ENCODE measurements at places on chromosomes 7 and 10.
A peak's percentile ranks its signal among the peaks of the same experiment; 100 is the strongest.

GRCh38 chr7:96246919-96247318 is 75.0 kb downstream of the SLC25A13 start:
- DNase-seq, result no peak

DNA sequence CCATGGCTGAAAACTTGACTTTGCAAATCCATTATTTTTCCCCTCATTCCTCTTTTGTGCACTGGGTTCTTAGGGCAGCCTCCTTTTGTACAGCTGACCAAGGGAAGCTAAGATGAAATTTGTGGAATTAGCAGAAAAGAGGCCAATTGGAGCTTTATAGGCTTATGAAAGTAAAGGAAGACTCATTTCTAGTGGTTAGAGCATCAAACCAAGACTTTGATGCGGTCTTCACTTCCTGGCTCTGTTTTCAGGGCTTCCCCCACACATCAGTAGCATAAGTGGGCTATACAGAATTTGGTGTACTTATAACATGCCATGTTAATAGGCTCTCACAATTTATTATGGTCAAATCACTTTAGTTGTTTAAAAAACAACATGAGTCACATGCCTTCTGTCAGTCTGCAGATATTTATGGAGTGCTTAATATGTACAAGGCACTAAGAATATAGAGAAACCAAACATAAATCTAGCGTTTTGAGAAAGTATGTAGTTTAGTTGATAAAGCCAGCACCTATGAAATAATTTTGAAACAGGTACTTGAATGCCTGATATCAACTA is 5.7 kb downstream of the AUTS2 start:
- DNase-seq, result no peak

DNA sequence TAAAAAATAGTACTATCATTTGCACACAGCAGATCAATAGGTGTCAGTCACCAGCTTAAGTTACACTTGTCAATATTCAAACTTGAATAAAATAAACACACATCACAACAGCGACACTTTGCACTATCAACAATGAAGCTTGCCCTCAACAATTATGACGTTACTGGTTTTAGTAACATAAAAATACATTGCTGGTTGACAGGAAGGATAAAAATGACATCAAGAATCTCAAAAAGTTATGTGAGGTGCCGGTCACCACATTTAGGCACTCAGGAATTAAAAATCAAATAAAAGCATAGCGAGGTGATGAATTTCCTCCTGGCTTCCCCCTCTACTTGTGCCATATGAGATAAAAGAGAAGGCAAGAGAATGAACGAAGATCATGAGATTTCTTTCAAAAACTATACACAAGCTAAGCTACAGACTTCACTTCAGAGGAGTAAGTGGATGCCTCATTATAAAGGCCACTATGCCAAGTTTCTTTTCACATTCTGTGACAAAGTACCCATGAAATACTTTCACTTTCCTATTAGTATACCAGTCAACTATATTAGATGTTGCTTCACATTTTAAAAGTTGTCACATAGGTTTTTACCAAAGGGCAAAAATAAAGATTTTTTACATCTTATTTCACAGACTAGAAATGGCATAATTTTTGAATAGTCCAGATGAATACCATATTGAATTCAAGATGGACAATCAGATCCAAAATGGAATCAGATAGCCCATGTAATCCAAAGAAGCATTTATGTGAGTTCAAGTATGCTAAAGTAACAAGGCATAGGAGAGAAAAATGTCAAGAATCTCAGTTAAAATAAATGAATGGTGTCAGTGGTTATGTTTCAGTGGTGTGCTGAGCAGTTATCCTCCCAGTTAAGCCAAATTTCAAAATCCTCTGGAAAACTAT is 3.6 kb downstream of the CCDC71L start:
- DNase-seq, result no peak

- DNase-seq, result no peak
Observed at GRCh38 chr7:129332254-129333035, 101.8 kb upstream of the STRIP2 start.

GRCh38 chr10:33501161-33501560 is 166.7 kb upstream of the NRP1 start:
- no peak for DNase-seq

- DNase-seq, result no peak
Observed at GRCh38 chr7:80537091-80537490, 25.2 kb upstream of the GNAT3 start.

DNA sequence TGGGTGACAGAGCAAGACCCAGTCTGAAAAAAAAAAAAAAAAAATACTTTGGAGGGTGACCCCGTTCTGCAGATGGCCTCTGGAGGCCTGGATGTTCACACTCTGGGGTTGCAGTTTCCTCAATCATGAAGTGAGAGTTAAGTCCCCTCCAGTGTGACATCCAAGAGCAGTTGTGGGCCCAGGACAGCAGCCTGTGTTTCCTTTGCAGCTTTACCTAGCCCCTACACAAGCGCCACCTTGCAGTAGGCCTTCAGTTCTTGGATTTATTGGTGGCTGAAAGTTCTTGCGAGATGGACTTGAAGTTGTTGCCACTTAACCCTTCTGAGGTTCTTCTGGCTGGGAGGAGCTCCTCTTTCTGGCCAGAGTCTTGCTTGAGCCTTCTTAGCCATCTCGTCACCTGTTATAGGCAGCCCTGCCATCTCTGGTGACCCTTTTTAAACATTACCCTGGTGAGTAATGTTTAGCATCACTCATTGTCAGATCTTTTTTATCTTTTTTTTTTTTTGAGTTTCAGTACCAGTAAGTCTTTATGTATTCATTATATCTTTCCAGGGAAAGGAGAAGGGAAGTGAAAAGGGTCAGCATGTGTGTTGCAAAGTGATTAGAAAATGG is 3.4 kb upstream of the ACTR3C start:
- DNase-seq, result no peak

DNA sequence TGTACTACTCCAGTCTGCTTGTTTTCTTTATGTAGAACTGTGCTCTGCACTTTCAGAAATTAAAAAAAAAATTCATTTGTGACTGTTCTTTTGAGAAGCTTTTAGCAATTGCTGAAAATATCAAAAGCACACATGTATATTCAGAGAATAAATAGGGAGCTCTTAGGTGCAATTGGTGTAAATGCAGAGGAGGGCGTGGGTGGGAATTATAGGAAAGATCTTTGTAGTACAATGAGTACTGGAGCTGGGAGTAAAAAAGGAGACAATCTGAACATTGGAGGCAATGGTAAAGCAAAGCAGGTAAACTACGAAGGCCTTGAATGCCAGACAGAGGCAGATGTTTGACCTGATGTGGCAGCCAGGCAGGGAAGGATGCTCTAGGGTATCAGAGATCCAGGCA is 267.5 kb downstream of the SORCS3 start:
- no peak for DNase-seq

- DNase-seq, result no peak
Observed at GRCh38 chr7:150715738-150716137, 675 bp upstream of the GIMAP1 start.

DNA sequence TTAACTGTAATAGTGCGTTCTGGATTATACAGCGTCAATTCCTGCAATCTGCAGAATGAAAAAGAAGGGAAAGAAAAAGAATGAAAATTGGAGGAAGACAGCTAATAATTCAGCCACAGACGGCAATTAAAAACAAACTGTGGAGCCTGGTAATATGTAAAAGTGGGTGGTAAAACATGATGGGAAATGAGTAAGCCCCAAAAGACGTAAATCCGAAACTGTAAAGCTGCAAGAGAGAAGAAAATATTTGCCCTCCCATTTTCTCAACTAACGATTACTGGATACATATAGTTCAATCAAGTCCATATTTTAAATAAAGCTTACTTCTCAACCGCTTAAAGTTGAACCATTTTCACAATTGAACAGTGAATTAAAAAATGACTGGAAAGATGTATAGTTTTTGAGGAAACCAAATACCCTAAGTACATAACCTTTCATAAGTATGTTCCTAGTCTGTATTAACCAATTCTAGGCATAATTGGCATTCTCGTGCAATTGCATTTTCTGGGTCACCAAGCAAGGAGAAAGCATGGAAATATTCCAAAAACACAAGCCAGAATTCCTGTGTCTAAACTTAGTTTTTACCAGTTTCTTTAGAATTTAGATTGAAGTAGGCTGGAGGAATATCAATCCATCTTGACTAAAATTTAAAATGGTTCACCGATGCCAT is 44.8 kb downstream of the MALSU1 start:
- DNase-seq, result no peak

DNA sequence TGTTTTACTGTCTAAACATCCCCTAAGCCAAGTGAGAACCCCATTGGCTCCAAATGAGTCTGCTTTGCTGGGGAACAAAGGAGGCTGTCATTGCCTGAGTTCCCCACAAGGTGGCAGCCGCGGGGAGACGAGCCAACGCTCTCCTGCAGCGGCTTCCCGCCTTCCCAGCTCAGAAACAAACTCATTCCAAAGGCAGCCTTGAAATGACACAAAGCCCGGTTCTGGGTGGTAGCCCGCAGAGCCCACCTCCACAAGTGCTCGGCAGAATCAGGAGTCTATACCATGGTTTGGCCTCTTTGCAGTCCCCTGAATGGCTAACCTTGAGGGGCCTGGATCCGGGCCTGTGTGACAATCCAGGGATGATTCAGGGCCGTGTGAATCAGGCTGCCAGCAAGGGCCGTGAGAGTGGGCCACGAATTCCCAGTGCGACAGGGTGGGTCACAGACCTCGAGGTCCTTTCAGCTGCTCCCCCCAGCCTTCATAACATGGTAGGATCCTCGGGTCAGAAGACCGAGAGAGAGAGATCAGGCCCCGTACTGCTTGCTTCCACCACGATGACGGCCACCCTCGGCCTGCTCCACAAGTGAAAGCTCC is 79.7 kb downstream of the DLG5 start:
- peak; percentile 37 for DNase-seq

DNA sequence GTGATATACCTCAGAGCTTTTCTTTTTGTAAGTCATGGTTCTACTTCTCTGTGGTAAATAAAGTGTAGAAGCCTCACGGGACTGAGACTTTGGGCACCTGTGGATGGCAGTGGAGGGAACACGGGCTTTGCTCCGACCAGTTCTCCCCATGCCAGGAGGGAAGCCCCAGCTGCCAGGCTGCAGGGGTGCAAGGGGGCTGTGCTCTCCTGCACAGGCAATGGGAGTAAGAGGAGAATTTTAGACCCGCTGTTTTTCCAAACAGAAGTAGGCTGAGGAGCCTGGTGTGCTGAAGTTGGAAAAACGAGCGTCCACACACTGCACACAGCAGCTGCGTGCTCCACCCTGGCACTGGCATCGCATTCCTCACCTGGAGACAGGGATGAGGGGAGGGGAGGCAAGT is 282.4 kb downstream of the TNS3 start:
- DNase-seq, result no peak

GRCh38 chr7:14207138-14207537 is 217.7 kb upstream of the ETV1 start:
- DNase-seq, result no peak

GRCh38 chr7:45072131-45073030 is 16.4 kb downstream of the NACAD start:
- no peak for DNase-seq

DNA sequence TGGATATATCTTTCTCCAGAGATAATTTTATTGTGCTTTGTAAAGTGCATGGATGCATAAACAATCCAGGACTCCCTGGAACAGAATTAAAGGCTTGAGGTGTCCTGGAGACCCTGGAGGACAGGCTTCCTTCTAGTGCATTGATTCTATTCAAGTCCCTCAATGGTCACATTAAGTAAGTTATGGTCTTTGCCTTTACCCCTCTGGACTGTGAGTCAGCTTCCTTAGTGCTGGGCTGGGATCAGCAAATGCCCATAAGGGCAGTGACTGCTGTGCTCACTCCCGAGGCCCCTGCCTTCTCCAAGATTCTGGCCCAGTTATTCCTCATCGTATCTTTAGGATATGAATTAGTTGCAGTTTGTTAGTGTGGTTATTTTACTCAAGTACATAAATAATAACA is 178.7 kb upstream of the PRSS58 start:
- DNase-seq, result no peak

- no peak for DNase-seq
Observed at GRCh38 chr7:92634924-92635519, 44.8 kb upstream of the FAM133B start.

DNA sequence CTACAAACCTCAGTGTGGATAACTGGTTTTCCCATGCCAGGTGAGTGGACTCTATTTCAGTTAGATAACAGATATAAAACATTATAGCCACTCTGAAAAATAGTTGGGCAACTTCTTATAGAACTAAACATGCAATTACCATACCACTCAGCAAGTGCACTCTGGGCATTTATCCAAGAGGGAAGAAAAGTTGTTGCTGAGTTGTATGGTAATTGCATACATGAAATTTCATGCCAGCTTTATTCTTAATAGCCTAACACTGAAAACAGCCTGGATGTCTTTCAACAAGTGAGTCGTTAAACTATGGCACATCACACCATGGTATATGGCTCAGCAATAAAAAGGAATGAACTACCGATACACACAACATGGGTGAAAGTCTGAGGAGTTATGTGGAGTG is 10.6 kb upstream of the UPP1 start:
- no peak for DNase-seq

- no peak for DNase-seq
Observed at GRCh38 chr7:16755397-16755796, 1.8 kb downstream of the TSPAN13 start.

- DNase-seq, result no peak
Observed at GRCh38 chr7:11297126-11297625, 323.5 kb downstream of the PHF14 start.

DNA sequence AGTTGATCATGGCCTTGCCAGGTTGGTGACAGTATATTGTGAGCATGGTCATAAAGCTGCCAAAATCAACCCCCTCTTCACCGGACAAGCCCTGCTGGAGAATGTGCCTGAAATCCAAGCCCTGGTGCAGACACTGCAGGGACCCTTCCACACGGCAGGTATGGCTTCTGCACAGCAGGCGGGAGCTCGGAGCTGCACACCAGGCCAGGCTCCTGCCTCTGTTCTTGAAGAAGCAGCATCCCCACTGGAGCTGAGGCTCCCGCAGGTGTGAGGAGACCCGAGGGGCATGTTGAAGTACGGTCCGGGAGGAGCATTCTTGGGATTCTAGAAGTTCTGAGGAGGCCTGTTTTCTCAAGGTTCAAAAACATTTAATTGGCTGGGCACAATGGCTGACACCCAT is 12.7 kb downstream of the DHTKD1 start:
- no peak for DNase-seq

DNA sequence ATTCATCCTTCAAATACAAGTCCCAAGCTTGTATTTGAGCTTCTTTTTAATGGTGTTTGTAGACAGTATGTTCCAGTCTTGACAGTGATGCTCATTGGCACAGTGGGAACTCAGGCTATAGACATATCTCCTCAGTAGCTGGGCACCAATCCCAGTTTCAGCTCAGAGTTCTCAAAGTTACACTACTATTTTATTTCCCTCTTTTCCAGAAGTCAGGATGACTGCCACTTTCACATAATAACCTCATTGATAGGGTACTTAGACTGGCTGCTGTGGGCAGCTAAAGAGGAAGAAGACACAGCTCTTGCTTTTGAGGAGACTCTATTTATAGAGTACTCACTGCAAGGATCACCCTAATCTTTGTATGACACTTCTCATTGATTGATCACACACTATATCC is 2.4 kb downstream of the GBF1 start:
- no peak for DNase-seq
